ENCODE measurements at places on chromosomes 1 and 21.

- H3K4me3 ChIP-seq, result no peak overlapping the region
- no peaks in the 10 kb centered on the region for H3K27me3 ChIP-seq
- H3K36me3 ChIP-seq, result no peaks in the 10 kb centered on the region
- H3K4me1 ChIP-seq, result no peaks in the 10 kb centered on the region
- no peak for DNase-seq
Measured at GRCh38 chr21:36450511-36450910, 29.4 kb downstream of the CLDN14 start.

GRCh38 chr1:43238991-43239469, 30.8 kb upstream of the TMEM125 start:
- no peaks in the 10 kb centered on the region for H3K27me3 ChIP-seq
- no peak overlapping the region for H3K4me3 ChIP-seq
- H3K27ac ChIP-seq, result no peak overlapping the region
- no peaks in the 10 kb centered on the region for H3K36me3 ChIP-seq

DNA sequence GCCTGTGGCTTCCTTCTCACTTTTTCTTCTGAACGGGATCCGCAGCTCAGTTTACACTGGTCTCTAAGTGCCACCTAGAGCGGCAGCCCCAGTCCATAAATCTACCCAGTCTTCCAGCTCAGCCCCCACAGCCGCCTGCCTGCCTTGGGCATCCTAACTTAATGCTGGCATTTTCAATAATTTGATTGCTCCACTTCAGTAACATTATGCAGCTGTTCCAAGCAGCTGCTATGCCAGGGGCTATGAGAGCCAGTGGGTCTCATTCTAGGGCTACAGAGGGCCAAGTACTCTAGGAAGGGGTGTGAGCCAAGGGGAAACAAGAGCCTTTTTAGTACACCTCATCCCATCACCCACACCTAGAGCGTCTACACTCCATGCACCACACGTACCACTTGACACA, 48.4 kb upstream of the COA6 start:
- H3K4me3 ChIP-seq, result no peak overlapping the region
- DNase-seq, result no peak
- H3K27ac ChIP-seq, result no peak overlapping the region
- peaks cover 8% of the 10 kb centered on the region for H3K4me1 ChIP-seq
- H3K27me3 ChIP-seq, result no peaks in the 10 kb centered on the region

GRCh38 chr1:4227986-4228385, 327.9 kb upstream of the C1orf174 start:
- no peak for DNase-seq
- H3K27me3 ChIP-seq, result no peaks in the 10 kb centered on the region
- no peaks in the 10 kb centered on the region for H3K36me3 ChIP-seq
- no peak overlapping the region for H3K4me3 ChIP-seq

- H3K27me3 ChIP-seq, result no peaks in the 10 kb centered on the region
- H3K36me3 ChIP-seq, result no peaks in the 10 kb centered on the region
- DNase-seq, result no peak
- no peak overlapping the region for H3K27ac ChIP-seq
Measured at GRCh38 chr1:154519591-154519991, 17.4 kb upstream of the SHE start.

DNA sequence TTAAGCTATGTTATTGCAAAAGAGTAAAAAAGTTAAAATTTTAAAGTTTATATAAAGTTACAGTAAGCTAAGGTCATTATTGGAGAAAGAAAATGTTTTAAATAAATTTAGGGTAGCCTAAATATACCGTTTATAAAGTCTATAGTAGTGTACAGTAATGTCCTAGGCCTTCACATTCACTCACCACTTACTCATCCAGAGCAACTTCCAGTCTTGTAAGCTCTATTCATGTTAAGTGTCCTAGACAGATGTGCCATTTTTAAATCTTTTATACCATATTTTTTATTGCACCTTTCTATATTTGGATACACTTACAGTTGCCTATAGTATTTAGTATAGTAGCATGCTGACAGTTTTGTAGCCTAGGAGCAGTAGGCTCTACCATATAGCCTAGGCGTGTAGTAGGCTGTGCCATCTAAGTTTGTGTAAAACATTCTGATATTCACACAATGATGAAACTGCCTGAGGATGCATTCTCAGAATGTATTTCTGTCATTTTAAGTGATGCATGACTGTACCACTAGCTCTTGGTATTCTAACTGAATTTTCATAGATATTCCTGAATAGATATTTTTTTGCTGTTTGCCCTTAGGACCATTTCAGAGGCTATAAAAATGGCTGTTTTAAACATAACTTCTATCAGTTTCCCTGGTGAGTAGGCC, 26.8 kb downstream of the PPP2R5A start:
- DNase-seq, result no peak
- H3K4me1 ChIP-seq, result peaks cover 9% of the 10 kb centered on the region
- no peak overlapping the region for H3K27ac ChIP-seq
- H3K36me3 ChIP-seq, result no peaks in the 10 kb centered on the region
- no peaks in the 10 kb centered on the region for H3K27me3 ChIP-seq
- no peak overlapping the region for H3K4me3 ChIP-seq

GRCh38 chr1:7591565-7591964, 179.5 kb upstream of the VAMP3 start:
- H3K27ac ChIP-seq, result no peak overlapping the region
- no peak for DNase-seq
- no peaks in the 10 kb centered on the region for H3K4me1 ChIP-seq
- H3K36me3 ChIP-seq, result no peaks in the 10 kb centered on the region
- H3K4me3 ChIP-seq, result no peak overlapping the region

DNA sequence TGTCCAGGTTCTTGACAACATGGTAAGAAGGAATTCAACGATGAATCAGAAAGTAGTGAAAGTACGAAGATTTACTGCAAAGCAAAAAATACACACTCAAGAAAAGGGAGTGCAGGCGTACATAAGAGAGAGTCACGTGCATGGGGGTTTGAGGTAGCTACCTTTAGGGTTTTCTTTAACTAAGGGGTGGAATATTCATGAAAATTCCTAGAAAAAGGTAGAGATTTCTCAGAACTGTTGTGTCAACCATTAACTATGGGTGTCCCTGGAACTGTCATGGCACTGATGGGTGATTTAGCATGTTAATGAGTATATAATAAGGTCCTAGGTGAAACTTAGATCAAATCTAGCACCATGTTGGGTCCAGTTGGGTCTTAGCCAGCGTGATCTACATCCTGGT, 22.5 kb upstream of the SYDE2 start:
- no peaks in the 10 kb centered on the region for H3K4me1 ChIP-seq
- H3K27me3 ChIP-seq, result no peaks in the 10 kb centered on the region
- no peak overlapping the region for H3K27ac ChIP-seq
- no peaks in the 10 kb centered on the region for H3K36me3 ChIP-seq

- no peak overlapping the region for H3K27ac ChIP-seq
- DNase-seq, result no peak
- no peak overlapping the region for H3K4me3 ChIP-seq
- no peaks in the 10 kb centered on the region for H3K4me1 ChIP-seq
Measured at GRCh38 chr1:202034683-202035462, 24.5 kb downstream of the ELF3 start.

GRCh38 chr21:28641731-28642130, 350.9 kb downstream of the LTN1 start:
- H3K4me1 ChIP-seq, result no peaks in the 10 kb centered on the region
- H3K27me3 ChIP-seq, result no peaks in the 10 kb centered on the region
- H3K4me3 ChIP-seq, result no peak overlapping the region
- H3K27ac ChIP-seq, result no peak overlapping the region
- no peak for DNase-seq

GRCh38 chr1:234962340-234962989, 166.2 kb downstream of the TOMM20 start:
- H3K27me3 ChIP-seq, result no peaks in the 10 kb centered on the region
- peak; percentile 63 for DNase-seq
- H3K4me1 ChIP-seq, result peaks cover 67% of the 10 kb centered on the region
- no peak overlapping the region for H3K4me3 ChIP-seq

DNA sequence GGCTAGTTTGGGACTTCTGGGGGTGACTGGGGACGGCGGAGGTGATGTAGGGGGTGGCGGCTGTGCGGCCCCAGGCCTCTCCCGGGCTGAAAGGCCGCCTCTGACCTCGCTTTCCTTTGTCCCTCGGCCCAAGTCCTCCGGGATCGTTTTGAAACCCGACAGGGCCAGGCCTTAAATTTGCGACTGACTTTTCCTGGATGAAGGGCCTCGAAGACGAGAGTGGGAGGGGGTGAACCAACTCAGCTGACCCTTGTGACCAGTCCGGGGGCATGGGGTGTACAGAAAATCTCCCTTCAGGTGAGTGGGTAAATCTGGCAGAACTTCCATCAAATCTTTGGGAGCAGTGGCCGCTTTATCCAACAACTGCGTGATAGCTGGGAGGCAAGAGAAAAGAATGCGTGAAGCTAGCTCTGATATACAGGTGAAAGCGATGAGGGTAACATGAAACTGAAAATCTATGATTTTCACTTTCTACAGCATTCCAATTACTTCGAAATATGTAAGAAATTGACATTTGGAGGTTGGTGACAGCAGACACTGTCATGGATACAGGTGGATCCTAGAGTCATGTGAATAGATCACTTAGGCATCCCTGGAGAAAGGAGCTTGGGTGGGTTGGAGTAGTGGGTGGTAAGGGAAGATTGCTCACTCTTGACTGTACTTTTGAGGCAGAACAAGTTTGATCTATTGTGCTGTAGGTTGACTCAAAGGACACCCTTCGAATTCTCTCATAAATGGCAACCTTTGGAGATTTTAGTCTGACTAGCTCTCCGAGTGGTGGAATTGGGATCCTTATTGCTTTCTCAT, 885 bp downstream of the AHCYL1 start:
- peaks cover 4% of the 10 kb centered on the region for H3K27me3 ChIP-seq
- H3K4me1 ChIP-seq, result peaks cover 19% of the 10 kb centered on the region
- DNase-seq, result no peak
- H3K4me3 ChIP-seq, result peak overlapping the region; percentile 89
- peaks cover 3% of the 10 kb centered on the region for H3K36me3 ChIP-seq
- H3K27ac ChIP-seq, result peak overlapping the region; percentile 86

All from natural killer cell (primary cell).